ENCODE measurements at places on chromosomes 2 and 18. TPM values are rescaled to one million over a fixed set of nuclear protein-coding genes. Genes with fewer than 3 reads are reported as not detected.

The HDAC4 gene
- total RNA-seq = 19.9 TPM

The SERPINB13 gene
- not detected for total RNA-seq

The LRRFIP1 gene
- total RNA-seq = 92.2 TPM

The SERPINB4 gene
- total RNA-seq = not detected

The TTC32 gene
- total RNA-seq = 8.3 TPM

The MC4R gene
- total RNA-seq = not detected

The PLCL1 gene
- total RNA-seq = 1.6 TPM

The RSAD2 gene
- 0.50 TPM for total RNA-seq

The MAP3K19 gene
- total RNA-seq = not detected

The DHRS9 gene
- not detected for total RNA-seq

The EMILIN2 gene
- 16.3 TPM for total RNA-seq

The CKAP2L gene
- 0.50 TPM for total RNA-seq

The PRKAG3 gene
- 0.50 TPM for total RNA-seq

The DOCK10 gene
- 36.9 TPM for total RNA-seq

The CCDC148 gene
- 1.5 TPM for total RNA-seq

The GKN2 gene
- not detected for total RNA-seq

The RABL2A gene
- 9.9 TPM for total RNA-seq

The SLC16A14 gene
- 2.6 TPM for total RNA-seq

The DYNC1I2 gene
- total RNA-seq = 102 TPM

The GALM gene
- 64.8 TPM for total RNA-seq

The CYP26B1 gene
- total RNA-seq = under 0.01 TPM

The STARD7 gene
- 113 TPM for total RNA-seq

The CRYBA2 gene
- total RNA-seq = not detected

The AMER3 gene
- total RNA-seq = not detected

The METTL21A gene
- 9.0 TPM for total RNA-seq

The MSTN gene
- total RNA-seq = 0.29 TPM

The ALKAL2 gene
- not detected for total RNA-seq

The UGT1A10 gene
- not detected for total RNA-seq

The CAPN10 gene
- total RNA-seq = 24.0 TPM
